Kidney capillary endothelial cell (primary cell): ENCODE measurements at places on chromosomes 11 and 22.

GRCh38 chr11:65430406-65431217 is 8.0 kb downstream of the NEAT1 start:
- peak; percentile 49 for DNase-seq

- peak; percentile 84 for DNase-seq
Observed at GRCh38 chr11:69351460-69351859, 57.5 kb downstream of the MYEOV start.

DNA sequence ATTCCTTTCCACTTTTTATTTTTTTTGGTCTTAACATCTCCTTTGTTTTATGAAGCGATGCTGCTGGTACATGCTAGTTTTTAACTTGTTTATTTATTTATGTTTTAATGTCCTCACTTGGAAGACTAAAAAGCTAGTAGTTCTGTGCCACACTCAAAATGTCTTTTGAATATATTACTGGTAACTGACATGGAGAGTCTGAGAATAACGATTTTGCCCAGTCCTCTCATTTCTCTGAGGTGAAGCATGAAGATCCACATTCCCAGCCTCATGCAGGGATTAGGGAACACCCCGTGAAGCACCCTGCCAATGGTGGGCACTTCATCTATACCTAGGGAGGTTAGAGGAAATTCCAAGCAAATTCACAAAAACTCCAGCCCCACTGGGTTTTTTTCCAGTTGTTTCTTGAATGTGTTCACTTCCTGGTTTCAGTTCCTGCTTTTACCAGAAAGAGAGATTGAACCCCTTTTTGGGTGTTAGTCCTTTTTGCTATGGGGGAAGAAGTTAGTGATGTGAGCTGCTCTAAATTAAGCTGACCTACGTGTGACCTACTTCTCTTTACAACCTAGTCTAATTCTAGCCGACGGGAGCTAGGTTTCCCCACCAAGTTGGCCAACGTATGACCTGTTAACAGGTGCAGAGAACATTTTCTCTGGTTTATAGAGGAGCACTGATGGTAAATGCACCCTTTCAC is 106.1 kb downstream of the SLC1A2 start:
- DNase-seq, result no peak

DNA sequence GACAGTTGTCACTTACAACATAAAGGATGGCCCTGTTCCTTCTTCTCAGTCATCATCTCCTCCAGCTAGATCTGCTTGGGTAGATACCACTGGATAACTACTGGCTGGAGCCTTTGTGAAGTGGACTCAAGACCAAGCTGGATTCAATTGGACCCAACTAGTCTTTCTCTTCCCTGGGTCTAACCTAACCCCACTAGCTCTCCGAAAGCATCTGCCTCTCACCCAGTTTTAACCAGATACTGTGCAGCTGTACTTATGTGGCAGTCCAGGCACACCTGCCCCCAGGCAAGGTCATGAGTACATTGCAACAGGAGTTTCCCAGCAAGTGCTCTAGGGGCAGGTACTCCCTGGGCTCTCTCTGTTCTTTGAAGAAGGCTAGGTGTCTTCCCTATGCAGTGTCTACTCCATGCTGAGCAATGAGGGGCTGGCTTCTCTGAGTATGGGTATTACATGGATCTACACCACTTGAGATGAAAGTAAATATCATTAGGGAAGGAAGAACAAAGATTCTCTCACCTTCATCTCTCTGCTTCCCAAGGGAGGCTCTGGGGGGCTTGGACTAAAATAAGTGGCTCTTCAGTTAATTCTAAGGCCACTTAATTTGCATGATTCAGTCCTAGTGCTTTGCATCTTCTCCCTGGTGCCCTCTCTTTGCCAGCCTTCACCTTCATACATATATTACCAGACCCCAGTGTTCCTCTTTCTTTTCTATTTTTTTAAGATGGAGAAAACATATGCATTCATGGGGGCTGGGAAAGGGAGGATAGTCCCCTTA is 236.1 kb downstream of the NXPE2 start:
- DNase-seq, result no peak
